ENCODE measurements at places on chromosomes 1 and 21.
A peak's percentile ranks its signal among the peaks of the same experiment; 100 is the strongest.

- DNase-seq: no peak
Observed at GRCh38 chr1:114100148-114100547, 53.5 kb downstream of the SYT6 start.

DNA sequence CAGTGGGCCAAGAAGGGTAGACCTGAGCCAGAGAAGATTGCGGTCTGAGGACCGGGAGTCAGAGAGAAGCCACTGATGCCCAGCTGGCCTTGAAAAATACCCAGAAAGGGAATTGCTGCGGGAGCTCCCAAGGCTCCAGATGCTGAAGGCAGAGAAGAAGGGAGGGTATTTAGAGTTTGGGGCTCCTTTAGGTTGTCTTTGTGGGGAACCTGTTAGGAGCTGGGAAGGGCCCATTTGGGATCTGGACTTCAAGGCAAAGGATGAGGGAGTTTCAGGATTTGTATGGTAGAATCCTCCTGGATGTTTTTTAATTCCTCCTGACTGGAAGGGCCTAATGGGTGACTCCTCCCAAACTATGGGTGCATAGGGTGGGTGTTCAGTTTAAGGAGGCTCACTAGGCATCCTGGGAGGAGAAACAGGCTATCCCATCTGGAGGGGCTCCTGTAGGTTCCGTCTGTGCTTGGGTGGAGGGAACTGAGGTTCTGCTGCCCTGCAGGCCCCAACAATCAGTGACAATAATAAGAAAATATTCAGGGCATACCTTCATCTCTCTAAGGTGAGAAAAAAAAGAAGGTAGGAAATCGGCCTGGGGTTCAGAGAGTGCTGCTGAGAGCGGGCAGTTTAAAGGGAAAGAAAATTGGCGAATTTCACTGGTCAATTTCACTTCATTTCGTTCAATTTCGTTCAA lies 5.1 kb downstream of the FOXD2 start:
- DNase-seq: no peak

GRCh38 chr1:100354971-100355394 lies 2.7 kb downstream of the CDC14A start:
- DNase-seq: no peak

DNA sequence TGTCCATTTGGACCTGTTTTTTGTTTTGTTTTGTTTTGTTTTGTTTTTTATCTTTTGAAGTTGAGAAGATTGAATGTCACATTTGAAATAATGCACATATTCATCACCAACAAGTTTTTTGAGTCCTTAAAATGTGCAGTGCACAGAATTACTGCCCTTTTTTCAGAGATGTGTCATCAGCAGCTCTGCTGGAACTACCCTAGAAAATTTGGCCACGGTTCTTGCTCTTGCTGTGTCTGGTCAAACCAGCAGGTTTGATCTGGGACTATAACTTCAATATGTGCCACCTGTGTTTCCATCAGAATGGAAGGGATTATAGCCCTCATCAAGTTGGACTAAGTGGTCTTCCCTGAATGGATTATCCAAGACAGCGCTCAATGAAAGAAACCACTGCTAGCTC lies 24.1 kb upstream of the CNN3 start:
- no peak for DNase-seq

- peak; percentile 11 for DNase-seq
Observed at GRCh38 chr1:89125913-89126580, at the start of gene GBP2. Gene GBP2, minus strand, starts transcription at chr1:89126114. Its CDS starts 4,148 bp downstream, at chr1:89121966.

DNA sequence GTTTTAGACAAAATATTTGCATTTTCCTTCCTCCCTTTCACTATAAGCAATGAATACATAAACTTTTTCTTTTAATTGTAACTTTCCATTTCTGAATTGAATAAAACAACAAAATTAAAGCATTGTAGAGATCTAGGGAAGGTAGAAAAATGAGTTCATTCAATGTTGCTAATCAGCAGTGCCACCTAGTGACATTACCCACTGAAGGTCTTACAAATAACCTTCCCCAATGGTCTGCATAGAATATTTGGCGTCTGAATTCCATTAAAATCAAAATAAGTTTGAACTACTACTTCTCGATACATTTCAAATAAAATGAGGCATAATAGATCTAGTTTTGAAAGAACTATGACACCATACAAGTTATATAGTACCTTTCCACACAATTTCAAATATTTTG lies 19.6 kb downstream of the FH start:
- DNase-seq: no peak

- no peak for DNase-seq
Observed at GRCh38 chr1:168468042-168468809, 75.6 kb downstream of the XCL2 start.

GRCh38 chr1:157095551-157095950 lies 4.1 kb downstream of the ETV3L start:
- no peak for DNase-seq

Measured in GDM1 (cell line).